ENCODE measurements at places on chromosomes 6 and 20.
A peak's percentile ranks its signal among the peaks of the same experiment; 100 is the strongest.

- no peak for DNase-seq
These were observed 38.3 kb downstream of the ATG5 start for GRCh38 chr6:106287215-106287614.

DNA sequence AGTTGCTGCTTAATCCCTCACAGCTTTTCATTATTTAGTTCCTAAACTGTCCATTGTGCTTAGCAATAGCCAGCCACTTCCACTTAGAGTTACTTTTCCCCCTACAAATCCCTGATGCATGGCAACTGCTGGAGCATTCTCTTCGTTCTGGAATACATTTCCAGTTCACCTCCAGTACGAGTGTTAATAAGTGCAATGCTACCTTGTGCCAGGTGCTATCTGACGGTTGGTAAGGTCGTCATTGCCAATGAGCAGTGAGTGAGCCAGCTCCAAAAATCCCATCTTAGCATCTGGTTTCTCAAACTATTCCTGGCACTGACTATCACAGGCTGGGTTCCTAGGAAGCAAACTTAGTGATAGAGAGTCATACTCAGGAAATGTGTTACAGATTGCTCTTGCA is 114.1 kb upstream of the ADGRF1 start:
- no peak for DNase-seq

DNA sequence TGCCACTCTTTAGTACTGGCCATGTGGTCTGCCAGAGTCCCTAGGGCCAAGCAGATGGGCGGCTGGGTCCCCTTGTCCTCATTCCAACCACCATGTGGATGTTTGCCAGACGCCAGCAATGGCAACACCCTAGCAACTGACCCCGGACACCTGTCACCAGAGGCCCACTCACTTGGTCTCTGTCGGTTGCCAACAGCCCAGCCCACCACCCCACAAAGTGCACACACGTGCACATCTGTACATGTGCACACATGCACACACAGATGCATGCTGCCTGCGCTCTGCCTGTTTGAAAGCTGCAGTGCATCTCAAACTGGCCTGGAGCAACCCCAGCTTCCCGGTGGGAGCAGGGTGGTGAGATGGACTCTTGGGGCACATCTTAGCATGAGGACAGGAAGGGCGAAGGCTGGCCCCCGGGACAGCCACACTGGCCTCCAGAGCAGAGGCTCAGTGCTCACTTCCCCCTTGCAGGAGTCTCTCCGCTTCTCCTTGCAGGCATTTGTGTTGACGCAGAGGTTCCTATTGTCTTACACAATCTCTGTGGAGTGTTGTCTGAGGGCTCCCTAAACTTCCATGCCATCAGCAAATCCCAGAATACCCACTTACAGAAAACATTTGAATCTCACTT is 54.0 kb downstream of the PSMG4 start:
- DNase-seq, result no peak

- DNase-seq, result no peak
These were observed 142.1 kb upstream of the CST7 start for GRCh38 chr20:24806705-24807676.

DNA sequence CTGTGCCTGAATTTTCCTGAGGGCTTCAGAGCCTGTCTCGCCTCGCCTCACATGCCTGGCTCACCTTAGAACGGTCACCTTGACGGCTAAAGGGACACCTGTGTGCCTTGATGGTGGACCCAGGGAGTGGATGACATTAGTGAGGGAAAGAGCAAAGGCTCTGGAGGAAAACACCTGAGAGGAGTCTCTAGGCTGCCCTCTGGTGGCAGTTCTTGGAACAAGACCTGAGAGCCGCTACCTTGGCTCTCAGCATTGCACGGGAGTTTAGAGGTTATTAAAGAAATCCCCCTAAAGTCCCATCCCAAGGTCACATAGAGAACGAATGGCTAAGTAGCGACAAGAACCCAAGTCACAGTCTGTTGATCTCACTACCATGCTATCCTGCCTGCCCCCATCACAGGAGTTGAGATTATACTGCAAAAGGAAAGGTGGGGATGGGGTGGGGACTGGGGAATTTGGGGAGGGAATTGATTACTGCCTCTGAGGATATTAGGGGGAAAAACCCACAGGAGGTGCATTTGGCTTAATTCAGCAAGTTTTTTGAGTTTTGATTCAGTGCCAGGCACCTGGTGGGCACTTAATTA is 7.9 kb upstream of the CDSN start:
- DNase-seq, result peak; percentile 72
